ENCODE measurements at places on chromosomes 11 and 22. TPM values are rescaled to one million over a fixed set of nuclear protein-coding genes. Genes with fewer than 3 reads are reported as not detected.
A peak's percentile ranks its signal among the peaks of the same experiment; 100 is the strongest.

DNA sequence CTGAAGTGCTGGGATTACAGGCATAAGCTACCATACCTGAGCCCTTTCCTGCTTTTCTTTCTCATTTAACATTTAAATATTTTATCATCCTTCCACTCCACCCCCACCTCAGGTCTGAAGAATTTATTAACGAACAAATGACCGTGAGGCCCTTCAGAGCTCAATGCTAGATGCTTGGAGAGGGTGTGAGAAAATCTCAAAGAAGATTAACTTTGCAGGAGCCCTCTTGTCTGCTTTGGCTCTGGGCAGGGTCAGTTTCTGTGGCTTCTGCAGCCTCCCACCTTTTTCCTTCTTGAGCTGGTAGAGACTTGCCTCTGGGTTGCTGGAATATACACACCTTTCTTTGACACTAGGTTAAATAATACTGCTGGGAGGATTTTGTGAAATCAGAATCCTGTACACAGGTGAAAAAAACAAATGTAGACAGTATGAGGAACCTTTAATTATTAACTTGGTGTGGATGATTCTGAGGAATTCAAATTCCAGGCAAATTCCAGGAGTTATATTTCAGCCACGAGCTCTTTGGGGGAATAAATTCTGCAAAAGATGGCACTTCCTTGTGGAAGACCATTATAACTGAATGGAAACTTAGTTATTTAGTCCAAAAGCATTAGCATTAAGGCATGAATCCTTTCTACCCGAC lies 3.4 kb upstream of the ZBTB44 start:
- DNase-seq: no peak

- DNase-seq: peak; percentile 52
Measured at GRCh38 chr22:45441138-45441537, 27.6 kb downstream of the RIBC2 start.

The HEPN1 gene
- total RNA-seq: not detected

The ANO5 gene
- 0.02 TPM for total RNA-seq

The SCGB1A1 gene
- not detected for total RNA-seq

The RIBC2 gene
- total RNA-seq: not detected

DNA sequence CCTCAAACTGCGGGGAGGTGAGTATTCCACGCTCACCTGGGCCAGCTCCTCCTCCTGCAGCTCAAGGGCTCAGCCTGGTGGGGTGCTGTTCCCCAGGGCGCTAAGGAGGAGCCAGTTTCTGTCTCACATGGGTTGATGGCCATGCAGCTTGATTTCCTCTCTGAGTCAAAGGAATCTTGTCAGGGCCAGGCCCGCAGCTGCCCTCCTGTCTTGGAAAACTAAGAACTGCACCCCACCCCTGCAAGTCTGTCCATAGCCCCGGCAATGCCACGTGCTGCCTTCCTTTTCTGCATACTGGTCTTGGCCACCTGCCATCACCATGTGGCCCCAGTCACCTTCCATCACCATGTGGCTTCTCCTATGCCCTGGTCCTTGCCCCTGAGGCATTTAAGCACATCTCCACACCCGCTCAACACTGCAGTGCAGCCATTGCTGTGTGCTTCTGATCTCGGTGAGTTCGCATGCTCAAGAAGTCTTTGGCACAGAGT lies 35.2 kb upstream of the CLDN5 start:
- DNase-seq: no peak

DNA sequence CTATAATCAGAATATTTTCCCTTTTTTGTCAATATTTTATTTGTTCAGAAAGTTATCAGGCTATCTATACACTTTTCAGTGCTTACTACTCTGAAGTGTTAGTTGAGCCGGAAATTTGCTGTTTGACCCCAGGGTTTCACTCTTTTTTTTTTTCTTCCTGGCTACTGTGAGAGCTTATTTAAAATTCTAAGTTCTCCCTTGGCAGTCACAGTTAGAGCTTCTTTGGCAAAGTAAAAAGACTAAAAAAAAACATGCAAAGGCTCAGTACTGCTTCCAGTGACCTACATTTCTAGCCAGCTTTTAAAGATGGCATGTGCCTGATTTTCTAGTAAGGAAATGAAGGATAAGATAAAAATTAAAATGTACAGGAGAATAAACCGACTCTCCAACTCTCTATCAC lies 48.4 kb downstream of the ELP4 start:
- DNase-seq: no peak

GRCh38 chr11:15584158-15584557 lies 469.4 kb downstream of the INSC start:
- no peak for DNase-seq

DNA sequence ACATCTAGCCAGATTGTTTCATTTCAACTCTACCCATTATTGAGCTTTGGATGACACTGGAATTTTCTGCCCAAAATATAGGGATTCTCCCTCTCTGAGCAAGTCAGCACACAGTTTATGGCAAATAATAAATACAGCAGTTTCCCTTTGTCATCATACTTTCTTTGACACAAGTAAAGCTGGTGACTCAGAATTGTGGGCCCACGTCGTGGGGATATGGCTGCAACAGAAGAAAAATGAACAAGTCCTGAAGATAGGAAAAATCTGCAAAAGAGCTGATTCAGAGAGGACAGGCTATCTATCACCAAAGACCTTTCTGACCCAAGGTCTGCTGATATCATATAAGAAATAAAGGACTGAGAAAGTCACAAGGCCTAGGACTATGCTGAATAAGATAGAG lies 236.3 kb upstream of the ZC3H12C start:
- no peak for DNase-seq

The IZUMO1R gene
- not detected for total RNA-seq

GRCh38 chr11:64331569-64332371 lies 8.2 kb upstream of the CCDC88B start:
- DNase-seq: peak; percentile 96

The BBOX1 gene
- total RNA-seq: not detected

The STT3A gene
- total RNA-seq: 138 TPM

DNA sequence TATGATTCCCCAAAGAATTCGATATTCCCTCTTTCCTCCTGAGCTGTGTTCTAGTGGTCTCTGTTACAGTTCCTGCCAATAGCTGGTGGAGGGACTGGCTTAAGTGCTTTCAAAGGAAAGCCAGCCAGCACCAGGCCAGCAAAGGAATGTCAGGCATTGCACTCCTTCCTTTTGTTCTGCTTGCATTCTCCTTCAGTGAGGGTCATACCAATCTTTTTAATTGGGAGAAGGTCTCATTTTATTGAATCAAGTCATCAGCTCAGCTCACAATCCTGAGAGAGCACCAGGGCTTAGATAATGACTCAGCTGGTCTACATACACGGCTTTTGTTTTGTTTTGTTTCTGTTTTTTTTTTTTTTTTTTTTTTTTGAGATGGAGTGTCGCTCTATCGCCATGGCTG lies 222.9 kb downstream of the NAV2 start:
- peak; percentile 83 for DNase-seq

GRCh38 chr11:92964471-92964870 lies 5.0 kb upstream of the MTNR1B start:
- no peak for DNase-seq

GRCh38 chr11:134575504-134576230 lies 163.6 kb upstream of the B3GAT1 start:
- DNase-seq: no peak

DNA sequence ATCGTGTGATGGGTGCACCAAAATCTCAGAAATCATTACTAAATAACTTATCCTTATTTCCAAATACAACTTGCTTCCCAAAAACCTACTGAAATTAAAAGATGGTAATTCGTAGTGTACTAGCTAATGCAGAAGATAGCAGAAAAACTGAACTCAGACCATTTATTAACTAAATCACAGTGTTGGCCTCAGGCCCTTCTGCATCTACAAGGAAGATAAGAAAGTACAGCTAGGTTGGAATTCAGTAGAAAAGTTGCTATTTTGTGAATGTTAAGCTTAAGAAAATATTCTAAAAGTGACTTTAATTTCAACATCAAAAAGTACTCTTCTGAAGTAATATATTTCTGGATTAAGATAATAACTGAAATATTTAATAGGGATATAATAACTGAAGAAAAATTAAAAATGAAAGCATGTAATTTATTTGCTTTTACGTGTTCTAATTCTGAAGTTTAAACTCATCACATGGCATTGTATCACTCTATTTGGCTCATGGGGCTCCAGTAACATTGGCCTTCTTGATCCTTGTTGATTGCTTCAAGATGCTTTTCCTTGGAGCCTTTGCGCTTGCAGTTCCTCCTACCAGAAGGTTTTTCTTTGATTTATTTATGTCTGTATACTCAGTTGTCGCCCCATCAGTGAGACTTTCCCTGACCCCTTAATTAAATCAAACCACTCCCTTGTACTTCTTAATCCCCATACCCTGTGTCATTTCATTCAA lies 847.9 kb upstream of the ANO3 start:
- DNase-seq: no peak
